Skin of body (tissue), 3 donors: ENCODE measurements at places on chromosomes 7 and 10. TPM values are rescaled to one million over a fixed set of nuclear protein-coding genes. Genes with fewer than 3 reads are reported as not detected.
A peak's percentile ranks its signal among the peaks of the same experiment; 100 is the strongest.

DNA sequence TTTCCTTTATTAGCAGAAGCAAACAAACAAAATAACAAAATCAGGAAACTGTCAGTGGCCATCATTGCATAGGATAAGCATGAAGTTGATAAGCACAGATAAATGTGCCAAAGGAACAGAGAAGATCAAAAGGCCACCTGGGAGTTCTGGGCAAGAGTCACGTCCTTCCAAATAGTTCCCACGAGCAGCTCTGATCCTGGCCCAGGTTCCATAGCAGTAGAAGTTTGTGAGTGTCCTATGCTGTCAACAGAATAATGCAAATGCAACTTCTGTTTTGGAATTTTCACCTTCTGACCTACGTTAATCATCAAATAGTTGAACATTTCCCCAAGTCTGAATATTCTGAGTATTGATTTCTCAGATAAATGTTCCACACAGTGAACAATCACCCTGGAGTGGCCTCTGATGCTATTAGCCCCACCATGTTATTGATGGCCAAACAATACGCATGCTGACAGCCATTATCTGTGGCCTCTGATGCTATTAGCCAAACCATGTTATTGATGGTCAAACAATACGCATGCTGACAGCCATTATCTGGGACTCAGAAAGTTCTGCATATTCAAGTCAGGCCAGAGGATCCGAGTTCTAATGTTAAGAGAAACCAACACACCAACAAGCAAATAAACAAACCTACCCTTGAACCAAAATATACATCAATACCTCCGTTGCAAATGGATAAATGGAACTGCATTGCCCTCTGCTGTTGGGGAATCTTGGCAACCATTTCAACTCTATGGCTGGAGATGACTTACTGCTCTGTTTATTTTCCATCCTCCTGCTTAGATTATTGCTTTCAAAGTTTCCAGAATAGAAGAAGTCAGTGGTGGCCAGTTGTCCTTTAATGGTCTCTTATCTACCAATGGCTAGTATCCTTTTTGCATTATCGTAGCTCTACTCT, 63.3 kb downstream of the MRC1 start:
- no peak for DNase-seq

DNA sequence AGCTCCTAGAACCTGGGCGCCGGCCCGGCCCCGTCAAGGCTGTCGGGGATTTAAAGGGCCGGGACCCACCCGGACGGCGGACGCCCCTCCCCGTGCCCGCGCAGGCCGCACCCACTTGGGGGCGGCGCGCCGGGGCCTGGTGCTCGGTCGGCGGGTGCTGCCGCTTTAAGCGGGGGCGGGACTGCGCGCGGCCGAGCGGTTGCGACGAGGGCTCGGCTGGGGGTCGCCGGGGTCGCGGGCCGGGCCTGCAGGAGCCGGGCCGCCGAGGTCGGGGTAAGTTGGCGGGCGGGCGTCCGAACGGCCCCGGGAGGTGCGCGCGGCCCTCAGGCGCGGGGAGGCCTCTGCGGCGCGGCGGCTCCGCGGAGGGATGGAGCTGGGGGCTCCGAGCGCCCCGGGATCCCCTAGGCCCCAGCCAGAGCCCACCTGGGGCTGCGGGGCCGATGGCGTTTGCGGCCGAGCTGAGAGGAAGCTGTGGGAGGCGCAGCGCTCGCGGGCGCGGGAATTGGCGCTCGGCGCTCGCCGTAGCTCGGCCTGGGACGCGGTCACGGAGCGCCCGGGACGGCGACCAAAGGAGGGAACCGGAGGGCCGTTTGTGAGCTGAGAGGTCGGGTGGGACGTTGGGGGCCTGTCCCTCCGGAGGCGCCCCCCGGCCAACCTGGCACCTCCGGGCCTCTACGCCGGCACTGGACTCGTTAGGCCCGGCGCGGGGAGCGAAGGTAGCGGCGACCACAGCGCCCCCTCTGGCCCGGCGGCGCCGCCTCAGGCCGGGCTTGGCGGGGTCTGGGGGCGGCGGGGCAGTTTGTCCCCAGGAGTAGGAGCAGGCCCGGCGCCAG, at the start of gene TRRAP:
TSS of gene TRRAP (plus strand) at position 168 of the 833 bp plus-strand sequence. CDS start 2,619 bp downstream, outside the sequence.
- DNase-seq, result peak; percentile 55

Gene CPN1
- not detected for total RNA-seq

Gene SMNDC1
- 13.8 TPM for total RNA-seq

Gene UCN3
- total RNA-seq, result not detected

Gene EVX1
- not detected for total RNA-seq

GRCh38 chr10:101071267-101071884, 9.6 kb downstream of the KAZALD1 start:
- no peak for DNase-seq

DNA sequence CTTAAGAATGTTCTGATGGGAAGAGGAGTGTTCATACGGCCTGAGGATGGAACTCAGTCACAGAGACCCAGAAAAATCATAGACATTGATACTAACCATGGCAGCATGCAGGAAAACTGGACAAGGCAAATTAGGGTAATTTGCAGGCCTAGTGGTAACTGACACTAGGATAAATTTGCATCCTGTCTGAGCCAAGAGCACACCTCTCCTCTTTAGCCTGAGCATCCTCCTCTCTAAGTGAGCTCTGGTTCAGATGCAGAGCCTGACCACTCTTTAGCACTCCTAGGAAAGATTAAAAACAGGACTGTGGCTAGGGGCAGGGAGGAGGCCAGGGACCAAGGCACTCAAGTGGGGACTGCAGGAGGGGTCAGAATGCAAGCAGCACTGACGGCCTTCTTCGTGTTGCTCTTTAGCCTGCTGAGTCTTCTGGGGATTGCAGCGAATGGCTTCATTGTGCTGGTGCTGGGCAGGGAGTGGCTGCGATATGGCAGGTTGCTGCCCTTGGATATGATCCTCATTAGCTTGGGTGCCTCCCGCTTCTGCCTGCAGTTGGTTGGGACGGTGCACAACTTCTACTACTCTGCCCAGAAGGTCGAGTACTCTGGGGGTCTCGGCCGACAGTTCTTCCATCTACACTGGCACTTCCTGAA, at the start of gene TAS2R41:
TSS of gene TAS2R41 (plus strand) at position 373 of the 650 bp plus-strand sequence. CDS start at position 373, 0 bp downstream.
- no peak for DNase-seq

DNA sequence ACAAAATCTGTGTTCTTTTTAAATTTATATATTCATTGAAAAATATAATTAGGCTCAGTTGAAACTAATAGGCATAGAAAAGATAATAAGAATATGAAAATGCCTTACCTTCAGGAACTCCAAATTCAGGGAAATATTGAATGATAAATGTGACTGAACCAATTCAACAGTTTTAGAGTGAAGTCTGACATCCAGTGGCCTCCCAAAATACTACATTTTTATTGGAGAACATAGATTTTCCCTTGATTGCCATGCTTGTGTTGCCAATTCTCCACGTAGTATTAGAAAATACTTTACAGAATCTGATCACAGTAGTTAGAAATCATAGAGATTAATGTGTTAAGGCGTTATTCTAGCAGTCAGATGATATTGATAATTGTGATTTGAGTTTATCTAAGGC, 1246.7 kb downstream of the GATA3 start:
- no peak for DNase-seq

GRCh38 chr10:62073429-62073828, 171.9 kb downstream of the ARID5B start:
- DNase-seq, result peak; percentile 64

- no peak for DNase-seq
Observed at GRCh38 chr7:64774204-64774842, 19.9 kb upstream of the ZNF138 start.

Gene FAM221A
- 5.3 TPM for total RNA-seq

DNA sequence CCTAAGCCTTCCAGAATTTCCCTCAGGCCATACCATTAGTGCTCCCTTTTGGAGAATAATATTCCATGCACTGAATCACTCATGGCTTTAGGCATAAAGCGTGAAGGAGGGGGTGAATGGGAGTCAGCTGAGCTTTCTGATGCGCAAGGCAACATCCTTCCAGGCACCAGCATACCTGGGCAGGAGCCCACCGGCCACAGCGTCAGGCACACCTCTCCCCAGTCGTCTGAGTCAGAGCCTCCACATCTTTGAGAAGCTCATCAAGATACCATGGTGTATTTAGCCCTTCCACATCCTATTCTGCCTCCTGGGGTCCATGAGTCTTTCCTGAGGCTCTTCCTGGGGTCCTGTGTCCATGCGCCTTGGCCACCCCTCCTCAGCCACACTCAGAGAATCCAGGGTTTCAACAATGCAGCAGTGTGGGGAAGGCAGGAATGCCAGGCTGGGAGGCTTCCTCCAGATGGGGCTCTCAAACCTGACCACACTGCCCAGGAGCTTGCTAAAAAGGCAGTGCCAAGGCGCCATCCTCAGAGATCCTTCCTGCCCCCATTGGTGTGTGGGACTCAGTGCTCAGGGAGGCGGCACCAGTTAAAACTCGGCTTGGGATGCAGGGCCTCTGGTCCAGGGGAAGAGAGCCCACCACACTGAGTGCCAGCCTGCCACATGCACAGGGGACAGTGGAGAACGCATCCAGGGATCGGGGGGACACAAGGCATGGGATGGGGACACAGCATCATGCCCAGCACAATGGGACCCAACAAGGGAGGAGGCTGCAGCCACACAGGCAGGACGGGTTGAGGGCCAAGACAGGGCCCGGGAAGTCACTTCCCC, 31.6 kb downstream of the RASGEF1A start:
- no peak for DNase-seq

DNA sequence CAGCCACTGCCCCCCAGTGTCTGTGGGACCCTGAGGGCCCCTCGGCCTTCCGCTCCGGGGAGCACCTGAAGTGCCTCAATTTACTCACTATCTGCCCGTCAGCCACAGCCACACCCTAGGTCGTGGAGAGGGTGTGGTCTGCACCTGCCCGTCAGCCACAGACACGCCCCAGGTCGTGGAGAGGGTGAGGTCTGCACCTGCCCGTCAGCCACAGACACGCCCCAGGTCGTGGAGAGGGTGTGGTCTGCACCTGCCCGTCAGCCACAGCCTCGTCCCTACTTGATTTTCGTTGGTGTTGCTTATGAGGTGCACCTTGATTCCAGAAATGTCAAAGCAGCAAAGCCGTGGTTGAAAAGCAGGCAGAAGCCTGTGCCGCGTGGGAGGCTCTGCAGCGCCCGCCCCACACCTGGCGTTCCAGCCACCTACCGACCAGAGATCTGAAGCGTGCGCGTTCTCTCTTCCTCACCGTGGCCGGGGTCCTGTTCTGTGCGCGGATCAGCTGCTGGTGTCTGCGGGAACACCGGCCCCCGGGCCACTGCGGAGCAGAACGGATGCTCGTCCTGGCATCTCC, 101.6 kb downstream of the DYNC2I1 start:
- no peak for DNase-seq

Gene TMEM213
- not detected for total RNA-seq

GRCh38 chr7:75072981-75073283, 670 bp downstream of the RCC1L start:
- no peak for DNase-seq

Gene PTER
- 8.1 TPM for total RNA-seq

Gene SPDYE6
- not detected for total RNA-seq

DNA sequence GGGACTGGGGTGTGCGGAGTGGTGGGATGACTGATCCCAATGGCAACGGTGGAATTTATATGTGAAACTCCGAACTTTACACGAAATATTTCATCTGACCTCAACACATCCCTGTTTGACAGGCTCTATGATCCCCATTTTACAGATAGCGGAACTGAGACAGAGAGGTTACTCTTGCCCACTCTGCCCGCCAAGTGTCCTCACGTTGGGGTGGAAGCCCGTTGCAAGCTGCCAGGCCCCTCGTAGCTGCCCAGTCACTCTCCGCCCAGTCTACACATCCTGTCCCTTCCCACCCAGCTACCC, 397 bp upstream of the NFE2L3 start:
- DNase-seq, result no peak

- no peak for DNase-seq
Observed at GRCh38 chr7:387132-388022, 97.4 kb downstream of the FOXL3 start.

Gene CLCN1
- 0.20 TPM for total RNA-seq

DNA sequence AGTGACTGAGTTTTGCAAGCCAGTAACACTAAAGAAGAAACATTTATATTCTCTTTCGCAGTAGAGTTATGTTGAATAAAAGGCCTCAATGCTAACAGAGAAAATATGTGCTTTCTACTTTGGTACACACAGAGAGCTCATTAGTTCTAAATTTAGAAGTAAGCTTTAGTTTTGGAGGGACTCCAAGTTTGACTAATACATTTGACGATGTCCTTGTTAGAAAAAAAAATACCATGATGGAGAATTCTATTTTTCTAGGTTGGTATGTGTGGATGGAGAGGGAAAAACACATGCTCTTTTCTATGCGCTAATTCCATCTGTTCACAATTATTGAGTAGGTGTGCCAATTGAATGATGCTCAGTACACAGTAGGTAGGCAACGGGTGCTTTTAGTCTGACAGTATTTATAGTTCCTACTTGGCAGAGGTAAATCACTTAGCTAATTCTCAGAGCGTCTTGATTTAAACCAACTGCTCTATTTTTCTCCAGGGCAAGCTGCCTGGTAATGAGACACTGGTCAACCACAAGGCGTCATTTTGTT, 327.2 kb upstream of the AKR1E2 start:
- DNase-seq, result peak; percentile 93
